ENCODE measurements at places on chromosomes 3 and 15.

DNA sequence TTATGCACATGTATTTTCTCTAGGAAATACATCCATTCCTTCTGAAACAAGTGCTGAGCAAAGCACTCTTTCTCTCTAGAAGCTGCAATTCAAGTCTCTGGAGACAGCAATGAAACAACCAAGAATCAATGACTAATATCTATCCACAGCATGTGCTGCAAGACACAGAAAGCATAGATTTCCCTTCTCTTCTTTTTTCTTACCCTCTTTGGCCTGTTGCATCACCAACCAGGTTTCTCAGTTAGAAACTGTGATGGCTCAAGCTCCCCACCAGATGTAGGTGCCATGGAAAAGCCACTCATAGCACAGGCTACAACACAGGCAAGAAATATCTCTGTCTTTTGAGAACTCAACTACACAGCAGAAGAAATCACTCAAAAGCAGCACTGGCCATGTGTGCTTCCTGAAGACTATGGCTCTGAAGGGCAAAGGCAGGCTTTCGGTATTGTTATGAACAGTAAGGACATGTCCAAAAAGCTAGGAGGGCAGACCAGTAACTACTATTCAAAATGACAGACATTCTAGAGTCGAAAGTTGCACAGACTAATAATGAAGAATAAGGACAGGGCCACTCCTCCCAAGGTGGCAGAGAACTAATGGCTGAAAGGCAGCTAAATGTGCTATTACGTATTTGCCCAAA is 15.5 kb downstream of the ZDHHC3 start:
- no peak for DNase-seq

- DNase-seq: no peak
Measured at GRCh38 chr3:16300881-16301359, 35.9 kb downstream of the OXNAD1 start.

DNA sequence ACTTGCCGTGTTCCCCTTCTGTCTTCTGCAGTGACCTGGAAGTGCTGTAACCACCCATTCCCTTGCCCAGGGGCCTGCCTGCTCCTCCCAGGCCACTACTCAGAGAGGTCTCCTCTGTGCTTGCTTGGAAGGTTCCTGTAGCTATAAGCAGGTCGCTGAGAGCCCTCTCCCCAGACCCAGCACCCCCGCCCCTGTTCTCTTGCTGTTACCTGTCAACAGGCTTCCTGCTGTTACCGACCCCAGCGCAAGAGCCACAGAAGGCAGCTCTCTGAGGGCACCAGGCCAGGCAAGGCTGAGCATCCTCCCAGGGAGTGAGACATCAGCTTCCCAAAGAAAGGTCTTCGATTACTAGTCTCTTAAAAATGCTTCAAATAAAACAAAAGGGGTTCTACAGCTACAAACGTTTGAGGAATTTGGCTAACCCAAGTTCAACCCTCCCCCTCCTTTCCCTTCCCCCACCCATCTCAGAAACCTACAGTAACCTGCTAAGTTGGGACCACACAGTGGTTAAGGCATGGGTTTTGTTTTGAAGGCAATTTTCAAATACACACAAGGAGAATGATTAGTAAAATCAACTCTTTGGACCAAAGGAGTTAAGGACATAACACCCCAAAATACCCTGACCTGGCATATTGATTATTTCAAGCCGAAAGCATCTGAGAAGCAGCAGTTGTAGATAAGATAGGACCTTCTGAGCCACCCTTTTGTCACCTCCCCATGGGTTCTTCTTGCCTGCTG is 74.9 kb upstream of the MFGE8 start:
- DNase-seq: no peak

DNA sequence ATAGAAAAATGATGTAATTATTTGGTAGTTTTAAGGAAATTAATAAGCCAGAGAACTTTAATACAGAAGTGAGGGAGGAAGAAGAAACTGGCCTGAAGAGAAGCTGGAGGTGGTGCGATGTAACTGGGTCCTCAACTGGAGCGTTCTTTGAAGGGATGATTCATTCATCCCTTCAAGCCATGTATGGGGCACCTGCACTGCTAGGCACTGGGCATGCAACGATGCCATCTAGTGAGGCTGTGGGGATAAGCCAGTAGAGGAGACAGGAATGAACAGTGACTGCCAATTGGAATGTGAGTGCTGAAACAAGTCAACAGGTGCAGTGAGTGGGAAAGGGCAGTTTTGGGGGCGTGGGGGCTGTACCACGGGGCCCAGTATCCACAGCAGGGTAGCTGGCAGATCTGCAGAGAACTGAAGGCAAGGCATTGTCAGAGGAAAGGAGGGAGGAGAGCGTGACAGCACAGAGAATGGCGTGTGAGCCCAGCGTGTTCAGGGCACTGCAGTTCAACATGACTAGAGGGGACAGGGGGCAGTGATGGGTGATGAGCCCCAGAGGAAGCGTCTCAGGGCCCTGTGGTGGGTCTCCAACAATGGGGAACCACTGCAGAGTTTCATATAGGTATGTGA is 3.8 kb upstream of the KIF23 start:
- no peak for DNase-seq

DNA sequence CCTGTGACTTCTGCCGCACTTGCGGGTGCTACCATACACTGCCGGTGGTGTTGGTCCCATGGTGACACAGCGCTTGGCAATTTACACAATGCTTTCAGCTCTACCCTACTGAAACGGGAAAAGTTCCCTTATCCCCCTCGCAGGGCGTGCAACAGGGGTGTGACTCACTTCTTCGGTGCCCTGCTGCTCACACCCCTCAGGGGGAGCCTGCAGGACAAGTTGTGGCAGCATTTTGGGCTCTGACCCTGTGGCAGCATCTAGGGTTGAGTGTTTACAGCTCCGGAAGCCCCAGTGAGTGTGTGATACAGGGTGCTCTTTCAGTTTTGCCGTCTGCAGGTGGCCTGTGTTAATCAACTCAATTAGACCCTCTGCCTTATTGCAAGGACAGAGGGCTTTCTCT is 324.7 kb upstream of the RGMA start:
- no peak for DNase-seq

GRCh38 chr3:98185180-98185579 is 18.7 kb downstream of the OR5H15 start:
- no peak for DNase-seq

GRCh38 chr3:64352639-64352992 is 127.3 kb upstream of the PRICKLE2 start:
- no peak for DNase-seq

DNA sequence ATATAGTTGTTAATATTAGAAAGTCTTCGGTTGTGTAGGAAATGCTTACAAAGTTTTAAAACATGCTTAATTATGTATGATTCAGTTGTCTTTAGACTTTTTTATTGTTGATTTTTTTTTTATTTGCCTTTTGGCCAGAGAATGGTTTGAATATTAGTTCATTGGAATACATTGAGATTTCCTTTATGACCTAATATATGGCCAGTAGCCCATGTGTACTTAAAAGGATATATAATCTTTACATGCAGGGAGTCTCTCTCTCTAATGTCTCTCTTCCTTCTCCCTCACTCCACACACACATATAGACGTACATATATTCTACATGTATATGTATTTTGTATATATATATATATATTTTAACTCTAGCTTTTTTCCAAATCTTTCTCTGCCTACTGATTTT is 67.3 kb upstream of the SKIL start:
- DNase-seq: no peak

- DNase-seq: no peak
Measured at GRCh38 chr3:61572879-61573278, 11.5 kb downstream of the PTPRG start.

DNA sequence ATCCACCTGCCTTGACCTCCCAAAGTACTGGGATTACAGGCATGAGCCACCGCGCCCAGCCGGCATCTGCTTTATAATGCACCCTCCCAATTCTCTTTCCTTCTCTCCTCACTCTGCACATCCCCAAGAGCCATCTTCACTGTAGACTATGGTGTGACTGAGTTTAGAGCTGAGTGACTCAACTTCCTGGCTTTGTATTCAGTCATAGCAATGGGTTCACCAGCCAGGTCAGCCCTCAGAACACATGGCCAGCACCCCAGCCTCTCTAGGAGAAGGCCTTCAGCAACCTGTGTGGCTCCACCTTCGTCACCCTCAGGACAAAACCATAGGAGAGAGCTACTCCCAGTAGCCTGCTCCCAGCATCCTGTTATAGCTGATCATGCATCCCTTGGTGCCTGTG is 33.0 kb downstream of the ARID3B start:
- no peak for DNase-seq

- no peak for DNase-seq
Measured at GRCh38 chr15:56869573-56869972, 48.9 kb upstream of the TCF12 start.

- no peak for DNase-seq
Measured at GRCh38 chr3:96986241-96986640, 171.8 kb downstream of the EPHA6 start.

Data from stimulated activated CD4-positive, alpha-beta T cell treated with anti-CD3 and anti-CD28 coated beads, Interleukin-12 subunit alpha, Interleukin-12 subunit beta, amount 100 ng/mL, for 48 hours (primary cell).